NCI-H187 (cell line): ENCODE measurements at places on chromosomes 5 and 9.

DNA sequence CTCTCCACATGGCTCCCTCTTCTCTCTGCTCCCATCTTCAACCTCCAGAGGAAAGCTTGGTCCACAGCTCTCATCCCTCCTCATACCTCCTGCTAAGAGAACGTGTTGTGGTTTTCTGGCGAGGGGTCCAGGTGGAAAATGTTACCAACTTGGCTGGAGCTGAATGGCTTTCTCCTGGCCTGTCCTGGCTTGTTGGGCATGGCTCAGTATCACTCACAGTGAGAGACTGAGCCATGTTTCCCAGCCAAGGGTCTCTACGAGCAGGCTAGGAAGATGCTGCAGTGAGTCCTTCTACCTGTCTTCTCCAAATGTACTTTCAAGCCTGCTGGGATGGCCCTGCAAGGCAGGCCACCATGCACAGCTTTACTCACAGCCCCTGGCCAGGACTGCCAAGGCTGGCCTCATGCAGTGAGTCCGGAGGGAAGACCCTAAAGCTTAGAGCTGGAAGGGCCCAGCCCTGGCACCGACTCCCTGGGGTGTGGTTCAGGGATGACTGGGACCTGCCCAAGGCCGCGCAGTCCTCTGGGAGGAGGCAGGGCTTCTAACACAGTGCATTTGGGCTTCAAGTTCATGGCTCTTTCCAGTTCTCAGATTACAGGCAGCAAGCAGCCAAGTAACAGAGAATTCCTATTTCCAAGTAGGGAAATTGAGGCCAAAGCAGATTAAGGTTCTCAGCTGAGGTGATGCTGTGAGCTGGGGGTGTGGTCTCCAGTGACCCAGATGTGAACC is 59.5 kb downstream of the COL27A1 start:
- DNase-seq, result no peak

GRCh38 chr9:136850866-136851775 is 1.0 kb upstream of the MAMDC4 start:
- no peak for DNase-seq

DNA sequence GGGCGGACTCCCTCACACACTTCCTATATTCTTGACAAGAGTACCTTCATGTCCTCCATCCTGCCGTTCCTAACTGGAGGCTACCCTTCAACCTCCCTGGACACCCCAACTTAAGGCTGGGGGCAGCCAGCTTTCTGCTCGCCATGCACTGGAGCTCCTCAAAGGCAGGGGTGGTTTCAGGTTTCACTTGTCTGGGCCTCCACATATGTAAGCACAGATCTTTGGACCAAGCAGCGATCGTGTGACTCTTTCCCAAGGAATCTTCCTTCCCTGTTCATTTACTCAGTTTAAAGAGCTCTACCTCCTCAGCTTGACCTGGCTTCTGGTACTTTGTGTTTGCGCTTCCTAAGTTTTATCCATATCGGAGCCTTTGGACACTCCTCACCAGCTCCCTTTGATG is 34.2 kb upstream of the TRPC7 start:
- no peak for DNase-seq

DNA sequence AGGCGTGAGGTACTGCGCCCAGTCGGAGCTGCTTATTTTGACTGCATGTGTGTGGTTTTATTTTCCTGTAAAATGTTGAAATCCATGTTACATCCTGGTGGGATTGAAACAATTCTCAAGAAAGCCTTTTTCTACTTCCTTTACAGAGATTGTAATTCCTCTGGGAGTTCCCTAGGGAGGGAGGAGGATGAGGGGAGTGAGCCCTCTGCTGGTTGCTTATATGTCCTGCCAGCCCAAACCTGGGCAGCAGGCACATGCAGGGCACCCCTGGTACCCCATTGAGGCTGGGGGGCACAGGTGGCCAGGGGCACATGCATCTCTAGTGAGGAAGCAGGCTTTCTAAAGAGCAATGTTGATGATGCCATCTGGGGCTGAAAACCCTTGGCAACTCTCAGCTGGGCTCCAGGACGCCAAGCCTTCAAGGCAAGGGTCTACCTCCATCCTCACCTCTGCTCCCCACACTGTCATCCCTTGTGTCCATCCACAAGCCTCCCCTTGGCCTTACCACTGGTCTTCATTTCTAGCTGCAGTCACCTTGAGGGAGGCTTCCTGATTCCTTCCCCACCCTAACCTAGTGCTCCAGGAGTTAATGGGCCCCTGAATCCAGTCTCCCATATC is 84.7 kb upstream of the TNFSF8 start:
- DNase-seq, result no peak

DNA sequence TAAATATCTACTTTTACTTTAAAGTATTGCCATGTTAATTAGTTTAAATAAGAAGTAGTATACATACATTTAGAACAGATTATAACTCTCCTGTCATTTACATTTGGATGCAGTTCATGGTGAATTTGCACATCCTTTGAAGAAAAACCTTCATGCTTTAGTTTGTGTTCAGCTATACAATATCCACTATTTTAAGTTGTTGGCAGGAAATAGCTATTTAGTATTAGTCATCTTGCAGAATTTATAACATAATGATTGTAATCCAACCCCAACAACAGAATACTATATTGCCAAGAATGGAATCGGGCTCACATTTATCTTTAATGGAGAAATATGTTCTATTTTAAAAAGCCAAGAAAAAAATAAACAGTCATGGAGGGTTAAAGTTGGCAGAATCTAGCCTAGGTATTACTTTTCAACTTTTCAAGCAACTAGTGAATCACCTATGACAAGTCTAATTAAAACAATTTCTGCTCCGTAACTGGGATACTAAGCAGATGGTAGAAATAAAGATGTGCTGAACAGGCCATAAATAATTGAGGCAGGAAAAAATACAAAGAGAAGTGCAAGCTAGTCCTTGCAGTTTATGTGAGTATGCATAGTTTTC is 1170.6 kb upstream of the NUDT12 start:
- no peak for DNase-seq

- DNase-seq, result no peak
Observed at GRCh38 chr5:3163626-3164025, 412.1 kb upstream of the IRX2 start.

DNA sequence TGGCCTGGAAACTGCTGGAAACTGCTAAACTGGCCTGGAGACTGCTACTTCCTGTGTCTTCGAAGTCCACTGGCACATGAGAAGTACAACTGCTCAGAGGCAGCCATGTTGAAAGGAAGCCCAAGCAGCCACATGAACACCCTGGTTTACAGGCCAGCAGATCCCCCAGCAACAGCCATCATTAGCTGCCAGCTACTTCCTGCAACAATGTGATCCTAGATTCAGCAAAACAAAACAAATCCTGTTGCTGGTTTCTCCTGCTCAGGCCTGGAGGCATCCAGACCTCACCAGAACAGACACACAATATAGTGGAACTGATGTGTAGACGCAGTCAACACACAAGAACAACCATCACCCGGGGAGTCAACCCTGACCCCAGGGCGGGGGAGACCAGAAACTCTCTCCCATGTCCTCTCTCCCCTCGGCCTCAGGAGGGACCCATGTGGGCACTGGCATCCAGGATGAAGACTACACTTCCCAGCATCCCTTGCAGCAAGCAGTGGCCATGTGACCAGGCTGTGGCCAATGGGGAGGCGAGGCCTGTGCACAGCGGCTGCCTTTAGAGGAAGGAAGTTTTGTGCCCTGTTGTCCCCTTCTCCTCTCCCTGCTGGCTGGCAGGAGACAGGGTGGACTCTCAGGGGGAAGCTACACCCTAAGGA is 9.2 kb upstream of the LCN15 start:
- no peak for DNase-seq
